Stimulated activated CD4-positive, alpha-beta T cell treated with anti-CD3 and anti-CD28 coated beads, Interleukin-12 subunit alpha, Interleukin-12 subunit beta, amount 100 ng/mL, for 4 hours (primary cell): ENCODE measurements at places on chromosomes 2 and 18.

GRCh38 chr2:132448771-132449170, 32.2 kb downstream of the GPR39 start:
- no peak for DNase-seq

- no peak for DNase-seq
These were observed 40.6 kb downstream of the TRABD2A start for GRCh38 chr2:84840306-84840705.

GRCh38 chr2:146850746-146851145, 994.1 kb upstream of the ACVR2A start:
- DNase-seq = no peak

DNA sequence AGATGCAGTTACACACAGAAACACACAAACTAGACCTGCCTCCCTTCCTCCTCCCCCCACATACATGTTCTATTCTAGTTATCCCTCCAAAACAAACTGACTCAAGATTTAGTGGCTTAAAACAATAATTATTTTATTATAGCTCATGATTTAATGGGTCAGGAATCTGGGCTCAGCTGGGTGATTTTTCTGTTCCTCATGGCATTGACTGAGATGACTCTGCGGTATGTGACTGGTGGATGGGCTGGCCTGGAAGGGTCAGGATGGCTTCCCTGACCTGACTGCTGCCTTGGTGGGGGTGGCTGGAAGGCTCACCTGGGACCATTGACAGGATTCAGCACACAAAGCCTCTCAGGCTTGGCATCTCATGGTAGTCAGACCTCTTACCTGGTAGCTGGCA, 33.7 kb upstream of the NTSR2 start:
- DNase-seq = no peak

- DNase-seq = no peak
These were observed 71.3 kb downstream of the LRPPRC start for GRCh38 chr2:43924463-43924862.

DNA sequence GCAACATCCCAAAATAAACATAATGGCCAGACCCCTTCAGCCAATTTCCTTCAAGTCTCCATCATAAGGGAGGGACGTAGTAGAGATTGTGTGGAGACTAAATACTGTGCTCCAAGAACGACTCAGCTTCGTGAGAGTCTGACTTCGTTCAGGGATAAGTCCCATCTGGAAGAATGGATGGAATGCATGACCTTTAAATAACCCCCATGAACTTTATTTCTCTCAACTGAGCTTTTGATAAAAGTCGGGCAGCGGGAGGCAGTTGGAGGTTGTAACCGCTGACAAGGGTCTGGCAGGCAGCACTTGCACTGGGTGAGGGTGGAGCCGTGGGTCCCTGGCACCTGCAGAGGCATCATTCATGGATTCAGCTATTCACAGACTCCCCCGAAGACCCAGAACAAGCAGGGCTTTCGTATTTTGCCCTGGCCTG, 115.9 kb downstream of the ZFP36L2 start:
- no peak for DNase-seq

DNA sequence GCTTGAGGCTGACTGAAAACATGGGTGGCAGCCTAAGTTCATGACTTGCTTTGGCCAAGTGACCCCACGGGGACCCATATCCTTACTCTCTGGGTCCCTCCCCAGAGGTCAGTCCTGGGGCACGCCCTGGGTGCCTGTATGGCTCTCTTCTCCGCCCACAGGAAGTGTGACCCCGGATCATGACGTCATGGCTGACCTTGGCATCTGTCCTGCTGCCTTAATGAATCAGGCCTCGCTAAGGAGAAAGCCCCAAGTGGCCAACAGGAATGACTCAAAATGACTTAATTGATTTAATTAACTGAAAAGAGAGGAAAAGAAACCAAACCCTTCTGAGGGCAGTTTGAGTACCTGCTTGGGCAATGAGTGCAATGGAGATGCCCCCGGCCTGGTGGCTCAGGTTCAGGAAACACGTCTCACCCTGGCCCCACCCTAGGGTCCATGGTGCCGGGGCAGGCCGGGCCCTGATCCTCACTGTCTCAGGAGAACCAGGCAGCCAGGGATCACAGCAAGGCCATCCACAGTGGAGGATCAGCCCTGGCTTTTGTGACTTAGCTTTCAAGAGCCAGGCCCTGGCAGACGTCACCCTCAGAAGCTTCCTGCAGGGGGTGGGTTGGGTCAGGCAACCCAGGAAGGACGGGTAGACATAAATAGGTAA, 112.0 kb downstream of the CYP26B1 start:
- DNase-seq = no peak

GRCh38 chr2:213490087-213490486, 205.8 kb downstream of the SPAG16 start:
- no peak for DNase-seq
